SW480 (cell line): ENCODE measurements at places on chromosomes 7 and 10.

DNA sequence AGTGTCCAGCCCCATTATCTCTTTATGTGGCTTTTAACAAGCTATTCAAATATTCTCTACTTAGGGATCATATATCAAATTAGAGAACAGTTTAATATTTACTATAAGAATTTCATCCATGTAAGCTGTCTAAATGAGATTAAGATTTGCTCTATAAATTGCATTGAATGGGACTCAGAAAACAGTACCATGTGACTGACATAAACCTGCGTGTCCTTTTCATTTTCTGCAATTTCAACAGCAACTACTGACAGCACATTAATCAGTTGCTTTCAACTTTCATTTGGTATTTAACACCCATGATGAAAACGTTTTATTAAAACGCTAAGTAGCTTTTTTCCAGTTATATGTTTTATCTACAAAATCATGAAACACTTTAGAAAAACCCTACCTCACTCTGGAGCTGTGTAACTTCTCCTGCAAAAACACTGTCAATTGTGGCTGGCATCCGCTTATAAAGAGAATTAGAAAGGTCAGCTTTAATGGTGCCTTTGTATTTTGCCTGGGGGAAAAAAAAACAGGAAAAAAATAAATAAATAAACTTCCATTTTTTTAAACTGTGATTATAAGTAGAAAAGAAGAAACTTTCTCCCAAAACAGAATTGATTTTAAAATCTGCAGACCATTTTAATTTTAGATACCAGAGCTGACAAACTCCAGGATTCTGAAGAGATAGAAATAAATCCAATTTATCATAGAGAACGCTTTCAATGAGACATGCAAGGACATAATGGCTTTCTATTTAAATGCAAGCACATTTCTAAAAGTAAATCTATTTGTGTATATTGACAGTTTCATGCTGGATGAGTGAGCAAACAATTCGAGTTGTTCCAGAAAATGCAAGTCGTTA, 9.2 kb downstream of the NEBL start:
- DNase-seq = no peak

GRCh38 chr10:99977916-99978315, 31.8 kb downstream of the DNMBP start:
- DNase-seq = no peak

DNA sequence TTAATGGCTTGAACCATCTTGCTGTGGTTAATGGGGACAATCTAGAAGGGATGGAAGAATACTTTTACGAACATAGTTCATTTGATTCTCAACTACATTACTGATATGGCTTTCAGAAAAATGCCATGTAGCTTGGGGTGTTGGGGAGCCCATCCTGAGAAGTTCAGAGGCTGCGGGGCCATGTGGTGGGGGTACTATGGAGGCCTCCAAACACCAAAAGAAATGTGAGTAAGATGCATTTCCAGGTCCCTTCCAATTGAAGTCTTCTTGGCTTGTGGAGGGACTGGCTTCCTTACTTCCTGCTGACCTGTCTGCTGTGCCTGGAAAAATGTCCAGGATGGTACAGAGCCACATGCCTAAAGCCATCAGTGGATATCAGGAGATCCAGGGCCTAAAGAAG, 1.6 kb upstream of the MBL2 start:
- DNase-seq = no peak

- no peak for DNase-seq
Measured at GRCh38 chr7:106332201-106332600, 47.4 kb upstream of the NAMPT start.

GRCh38 chr10:8189458-8189857, 135.0 kb downstream of the GATA3 start:
- no peak for DNase-seq

DNA sequence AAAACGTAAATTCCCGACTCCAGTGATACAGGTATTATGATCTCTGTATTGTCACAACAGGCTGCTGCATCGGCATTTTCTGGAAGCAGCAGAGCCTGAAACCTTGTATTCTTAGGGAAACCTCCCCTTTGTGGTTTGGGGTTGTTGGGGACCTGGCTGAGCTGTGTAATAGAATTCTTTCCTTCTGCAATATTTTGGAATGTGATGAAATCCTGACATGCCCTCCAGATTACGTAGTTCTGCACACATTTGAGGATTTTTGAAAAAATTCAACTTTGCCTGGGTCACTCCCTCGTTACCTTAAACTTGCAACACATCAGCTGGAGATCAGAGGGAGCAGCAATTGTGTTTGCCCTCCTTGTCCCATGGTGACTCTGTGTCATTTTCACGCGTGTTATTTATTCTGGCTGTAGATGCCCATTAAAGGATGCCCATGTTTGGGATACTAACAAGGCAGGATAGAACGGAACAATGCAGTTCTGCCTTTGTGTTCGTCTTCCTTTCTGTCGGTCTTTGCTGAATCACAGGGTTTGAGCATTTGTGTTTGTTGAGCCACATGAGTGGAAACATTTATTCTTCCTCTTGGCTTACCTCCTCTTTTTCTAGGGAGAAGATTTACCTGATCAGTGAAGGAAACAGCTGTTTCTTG, 181.7 kb downstream of the TCF7L2 start:
- DNase-seq = no peak

GRCh38 chr10:35212856-35213255, 86.2 kb downstream of the CREM start:
- no peak for DNase-seq

DNA sequence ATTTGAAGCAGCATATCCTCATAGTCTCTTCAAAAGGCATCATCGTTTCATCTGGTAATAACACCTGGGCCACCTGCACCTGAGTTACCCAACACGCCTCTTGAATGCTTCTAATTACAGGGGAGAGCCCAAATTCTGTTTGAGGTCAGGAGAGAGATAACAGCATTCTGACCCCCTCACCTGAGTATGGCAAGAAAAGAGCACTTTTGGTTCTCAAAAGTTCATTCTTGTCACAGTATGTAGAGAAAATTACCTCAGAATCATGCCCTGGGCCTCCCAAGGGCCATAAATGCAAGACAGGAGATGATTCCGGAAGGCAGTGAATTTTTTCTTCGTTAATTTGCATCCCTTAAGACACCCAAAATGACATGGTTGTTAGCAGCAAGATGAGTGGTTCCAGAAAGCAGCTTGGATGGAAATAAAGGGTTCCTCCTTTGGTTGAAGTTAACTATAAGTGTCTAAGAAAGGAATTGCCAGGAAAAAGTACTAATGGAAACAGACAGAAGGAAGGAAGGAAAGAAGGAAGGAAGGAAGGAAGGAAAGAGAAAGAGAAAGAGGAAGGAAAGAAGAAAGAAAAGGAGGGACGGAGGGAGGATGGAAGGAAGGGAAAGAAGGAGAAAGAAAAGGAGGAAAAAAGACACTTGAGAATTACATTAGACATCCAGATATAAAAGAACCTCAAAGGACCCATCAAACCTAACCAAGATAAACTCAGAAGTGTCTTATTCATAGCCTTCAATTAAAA, 228.4 kb upstream of the RHOBTB1 start:
- no peak for DNase-seq
